NCI-H446 treated with DMSO at 0.1 percent for 48 hours (cell line): ENCODE measurements at places on chromosomes 3 and 15.
A peak's percentile ranks its signal among the peaks of the same experiment; 100 is the strongest.

GRCh38 chr15:67781061-67781460 is 44.2 kb upstream of the SKOR1 start:
- DNase-seq: no peak

GRCh38 chr3:179969525-179969924 is 67.2 kb downstream of the PEX5L start:
- DNase-seq: peak; percentile 55

DNA sequence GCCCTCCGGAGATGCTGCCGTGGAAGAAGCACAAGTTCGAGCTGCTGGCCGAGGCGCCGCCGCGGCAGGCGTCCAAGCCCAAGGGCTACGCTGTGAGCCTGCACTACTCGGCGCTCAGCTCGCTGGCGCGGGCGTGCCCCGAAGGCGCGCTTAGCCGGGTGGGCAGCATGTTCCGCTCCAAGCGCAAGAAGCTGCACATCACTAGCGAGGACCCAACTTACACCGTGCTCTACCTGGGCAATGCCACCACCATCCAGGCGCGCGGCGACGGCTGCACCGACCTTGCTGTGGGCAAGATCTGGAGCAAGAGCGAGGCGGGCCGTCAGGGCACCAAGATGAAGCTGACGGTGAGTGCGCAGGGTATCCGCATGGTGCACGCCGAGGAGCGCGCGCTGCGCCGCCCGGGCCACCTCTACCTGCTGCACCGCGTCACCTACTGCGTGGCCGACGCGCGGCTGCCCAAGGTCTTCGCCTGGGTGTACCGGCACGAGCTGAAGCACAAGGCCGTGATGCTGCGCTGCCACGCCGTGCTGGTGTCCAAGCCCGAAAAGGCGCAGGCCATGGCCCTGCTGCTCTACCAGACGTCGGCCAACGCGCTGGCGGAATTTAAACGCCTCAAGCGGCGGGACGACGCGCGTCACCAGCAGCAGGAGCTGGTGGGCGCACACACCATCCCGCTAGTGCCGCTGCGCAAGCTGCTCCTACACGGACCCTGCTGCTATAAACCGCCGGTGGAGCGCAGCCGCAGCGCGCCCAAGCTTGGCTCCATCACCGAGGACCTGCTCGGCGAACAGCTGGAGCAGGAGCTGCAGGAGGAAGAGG is 1.3 kb downstream of the FAM43A start:
- DNase-seq: no peak

DNA sequence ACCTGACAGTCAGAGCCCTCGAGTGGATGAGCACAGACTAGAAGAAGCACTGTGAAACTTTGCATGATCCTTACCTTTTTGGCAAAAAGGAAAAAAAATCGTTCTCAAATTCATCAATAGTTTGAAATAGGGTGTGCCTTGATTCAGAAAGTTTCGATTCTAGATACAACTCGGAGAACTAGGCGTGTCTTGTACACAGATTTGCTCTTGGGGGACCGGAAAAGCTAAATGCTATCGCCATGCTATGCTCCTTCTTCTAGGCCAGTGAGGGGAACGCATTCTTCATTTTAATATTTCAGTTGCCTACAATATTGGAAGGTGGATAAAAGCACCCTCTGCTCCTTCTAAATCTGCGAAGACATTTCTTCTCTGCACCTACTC is 25.0 kb downstream of the CD86 start:
- no peak for DNase-seq

DNA sequence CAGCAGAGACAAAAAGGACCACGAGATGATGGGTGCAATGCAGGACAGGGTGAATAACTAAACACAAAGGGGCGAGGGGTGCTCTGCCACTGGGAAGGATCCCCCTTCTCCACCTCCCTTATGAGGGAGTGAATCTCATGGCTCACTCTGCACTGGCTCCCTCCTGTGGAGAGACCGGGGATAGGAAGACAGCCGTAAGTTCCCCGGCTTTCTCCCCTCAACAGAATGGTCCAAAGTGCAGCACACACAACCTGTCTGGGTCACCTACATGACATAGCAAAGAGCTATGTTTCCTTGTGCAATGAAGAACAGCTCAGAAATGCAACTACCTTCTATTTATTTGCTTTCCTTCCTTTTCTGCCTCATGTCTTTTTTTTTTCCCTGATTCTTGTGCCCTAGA is 7.8 kb upstream of the ACSBG1 start:
- DNase-seq: no peak

DNA sequence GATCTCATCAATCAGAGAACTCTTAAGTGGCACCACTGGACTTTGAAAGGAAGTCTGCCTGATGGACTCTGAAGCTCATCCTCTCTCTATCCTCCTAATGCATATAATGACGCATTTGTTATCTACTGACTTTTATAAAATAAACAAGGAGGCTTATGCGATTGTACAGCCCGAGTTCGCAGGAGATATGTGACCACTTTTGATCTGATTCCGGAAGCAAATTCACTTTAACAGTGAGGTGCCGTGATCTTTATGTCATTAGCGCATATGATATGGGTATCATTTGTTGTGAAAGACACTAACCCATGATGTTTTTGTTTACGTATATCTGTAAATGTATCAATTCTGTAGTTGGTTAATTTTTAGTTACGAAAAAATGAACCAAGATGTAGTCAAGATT is 427 bp upstream of the RNF111 start:
- DNase-seq: no peak

DNA sequence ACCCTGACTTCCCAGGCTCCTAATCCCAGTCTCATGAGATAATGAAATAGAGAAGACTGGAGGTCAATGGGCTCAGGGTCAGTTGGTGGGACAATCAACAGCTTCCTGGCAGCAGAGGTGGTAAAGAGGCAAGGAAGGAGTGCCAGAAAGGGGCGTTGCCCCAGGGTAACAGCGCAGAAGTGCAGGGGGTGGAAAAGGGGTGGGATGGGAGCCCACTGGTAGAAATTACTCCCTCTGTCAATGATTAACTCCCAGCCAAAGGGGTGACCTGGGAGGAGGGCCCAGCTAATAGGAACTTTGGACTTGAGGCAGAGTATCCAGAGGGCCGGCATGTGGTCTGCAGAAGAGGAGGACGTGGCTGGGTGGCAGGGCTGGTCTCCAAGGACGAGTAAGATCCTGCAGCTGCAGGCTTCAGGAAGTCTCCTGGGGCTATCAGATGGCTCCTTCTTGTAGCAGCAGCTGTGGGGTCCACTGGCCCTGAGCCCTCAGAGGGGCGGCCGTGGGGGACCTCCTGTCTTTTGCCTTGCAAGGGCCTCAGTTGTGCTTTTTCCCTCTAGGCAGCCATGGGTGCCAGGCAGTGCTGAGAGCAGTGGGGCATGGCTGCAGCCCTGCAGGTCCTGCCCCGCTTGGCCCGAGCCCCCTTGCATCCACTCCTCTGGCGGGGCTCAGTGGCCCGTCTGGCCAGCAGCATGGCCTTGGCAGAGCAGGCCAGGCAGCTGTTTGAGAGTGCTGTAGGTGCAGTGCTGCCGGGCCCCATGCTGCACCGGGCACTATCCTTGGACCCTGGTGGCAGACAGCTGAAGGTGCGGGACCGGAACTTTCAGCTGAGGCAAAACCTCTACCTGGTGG is 2.3 kb downstream of the GLYCTK start:
- no peak for DNase-seq

DNA sequence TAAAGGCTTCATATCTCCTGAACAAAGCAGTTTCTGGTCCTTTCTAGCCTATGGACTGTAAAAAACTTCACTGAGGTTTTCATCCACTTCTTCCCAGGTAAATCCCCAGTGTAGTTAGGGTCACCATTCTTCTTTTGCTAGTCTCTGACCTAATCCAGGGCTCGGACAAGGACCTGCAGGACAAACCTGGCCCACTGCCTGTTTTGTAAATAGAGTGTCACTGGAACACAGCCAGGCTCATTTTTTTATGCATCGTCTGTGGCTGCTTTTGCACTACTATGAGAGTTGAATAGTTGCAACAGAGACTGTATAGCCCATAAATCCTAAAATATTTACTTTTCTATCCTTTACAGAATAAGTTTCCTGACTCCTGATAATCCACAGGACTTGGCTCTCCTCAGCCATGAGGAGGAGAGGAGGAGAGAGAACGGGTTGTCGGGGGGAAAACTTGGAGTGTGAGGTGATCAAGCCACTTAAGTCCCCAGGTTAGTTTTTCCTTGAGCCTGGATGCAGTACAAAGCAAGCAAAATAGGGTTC is 29.0 kb downstream of the CCR3 start:
- no peak for DNase-seq

GRCh38 chr3:47678446-47679338 is 100.0 kb upstream of the CSPG5 start:
- no peak for DNase-seq

DNA sequence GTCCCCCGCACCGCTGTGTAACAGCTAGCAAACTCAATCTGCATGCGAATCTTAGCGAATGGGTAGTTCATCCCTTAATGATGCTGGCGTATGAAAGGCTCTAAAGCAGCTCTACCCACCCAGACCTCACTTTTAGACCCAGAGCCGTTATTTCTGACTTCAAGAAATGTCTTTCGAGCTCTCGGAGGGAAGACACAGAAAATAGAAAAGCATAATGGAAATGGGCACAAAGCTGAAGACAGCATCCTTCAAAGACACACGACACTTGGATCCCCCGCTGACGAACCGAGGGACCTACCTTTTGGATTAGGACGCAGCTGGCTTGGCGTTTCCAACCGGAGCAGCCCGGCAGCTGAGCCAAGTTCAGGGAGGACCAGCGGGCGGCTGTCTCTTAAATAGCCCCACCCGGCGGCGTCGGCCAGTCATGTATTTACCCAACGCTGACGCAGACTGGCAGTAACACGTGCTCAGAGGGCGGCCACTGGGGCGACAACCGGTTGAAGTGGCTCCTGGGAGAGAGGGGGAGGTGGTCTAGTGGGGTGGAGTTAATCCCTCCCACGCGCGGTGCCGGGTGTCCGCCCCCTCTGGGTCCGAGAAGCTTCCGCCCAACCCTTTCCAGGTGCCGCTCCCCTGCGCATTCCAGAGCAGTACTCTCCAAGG is 1.5 kb downstream of the CCK start:
- DNase-seq: no peak

GRCh38 chr3:72355168-72355567 is 493.1 kb downstream of the SHQ1 start:
- no peak for DNase-seq

- DNase-seq: peak; percentile 78
These were observed 30.5 kb upstream of the MYZAP start for GRCh38 chr15:57561041-57561711.

GRCh38 chr3:2823031-2823430 is 287.1 kb downstream of the IL5RA start:
- DNase-seq: no peak

DNA sequence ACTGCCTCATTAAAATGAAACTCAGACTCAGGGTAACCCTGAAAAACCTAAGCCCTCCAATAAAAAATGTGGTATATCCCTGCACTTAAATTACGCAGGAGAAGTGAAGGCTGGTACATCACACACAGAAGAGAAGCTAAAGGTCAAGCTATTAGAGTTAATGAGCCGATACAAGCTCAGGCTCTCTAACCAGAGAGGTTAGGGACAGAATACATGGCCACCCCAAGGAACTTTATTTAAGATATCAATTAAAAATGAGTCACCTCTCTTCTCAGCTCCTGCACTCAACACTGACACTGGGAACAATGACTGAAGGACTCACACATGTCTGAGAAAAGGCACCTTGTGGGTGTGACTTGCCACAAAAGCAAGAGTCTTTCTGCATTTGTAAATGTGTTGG is 800.6 kb upstream of the CFAP20DC start:
- no peak for DNase-seq

DNA sequence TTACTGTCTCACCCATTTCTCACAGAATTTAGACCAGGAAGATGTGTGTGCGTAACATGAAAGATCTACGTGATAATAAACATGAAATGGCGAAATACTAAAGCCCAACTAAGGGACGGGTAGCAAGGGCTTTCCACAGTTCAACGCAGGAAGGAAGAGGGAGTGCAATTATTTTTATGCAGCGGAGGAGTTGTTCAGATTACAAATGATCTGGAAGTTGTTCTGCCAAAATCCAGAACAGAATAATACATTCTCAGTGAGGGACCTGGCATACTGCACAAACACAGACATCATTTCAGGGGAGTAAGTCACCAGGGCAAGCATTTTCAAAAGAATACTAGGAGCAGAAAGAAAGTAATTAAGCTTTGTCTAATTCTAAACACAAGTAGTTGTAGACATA is 133.6 kb upstream of the RAP2B start:
- no peak for DNase-seq

DNA sequence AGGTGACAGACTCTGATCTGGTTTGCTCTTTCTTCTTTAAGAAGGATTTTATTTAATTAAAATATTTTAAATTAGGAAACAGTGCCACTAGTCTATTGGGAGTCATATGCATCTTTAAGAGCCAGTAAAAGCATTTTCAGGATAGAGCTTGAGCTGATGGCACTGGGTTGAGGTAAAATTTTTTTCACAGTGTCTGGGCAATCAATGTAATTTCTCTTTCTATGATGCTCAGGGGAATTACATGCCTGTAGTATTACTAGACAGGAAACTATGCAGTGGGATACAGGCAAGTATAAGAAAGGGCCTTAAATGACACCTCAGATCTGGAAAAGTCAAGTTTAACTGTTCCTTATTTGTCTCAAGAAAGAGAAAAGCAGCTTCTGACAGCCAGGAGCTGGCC is 76.4 kb downstream of the GAP43 start:
- no peak for DNase-seq

GRCh38 chr3:4406746-4407568 is 60.1 kb downstream of the SUMF1 start:
- no peak for DNase-seq

DNA sequence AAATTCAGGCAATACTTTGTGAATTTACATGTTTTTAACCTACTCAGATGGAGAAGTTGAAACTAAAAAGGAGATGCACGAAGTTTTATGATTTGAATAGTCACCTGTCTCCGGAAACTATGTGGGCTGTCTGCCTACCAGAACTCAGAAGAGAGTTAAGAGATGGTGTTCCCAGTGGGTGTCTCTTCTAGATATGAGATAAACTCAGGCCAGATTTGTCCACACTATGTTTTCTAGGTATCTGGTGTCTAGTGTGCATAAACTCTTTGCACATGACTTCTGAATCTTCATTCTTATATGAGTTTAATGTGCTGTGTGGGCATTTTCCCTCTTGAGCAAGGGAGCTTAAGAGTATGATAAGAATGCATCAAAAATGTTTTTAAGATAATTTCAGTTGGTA is 222.8 kb downstream of the FOXP1 start:
- no peak for DNase-seq

- DNase-seq: no peak
These were observed 286.4 kb downstream of the TBC1D5 start for GRCh38 chr3:17456046-17456445.

GRCh38 chr3:111859974-111860859 is 1.2 kb downstream of the PHLDB2 start:
- DNase-seq: no peak

DNA sequence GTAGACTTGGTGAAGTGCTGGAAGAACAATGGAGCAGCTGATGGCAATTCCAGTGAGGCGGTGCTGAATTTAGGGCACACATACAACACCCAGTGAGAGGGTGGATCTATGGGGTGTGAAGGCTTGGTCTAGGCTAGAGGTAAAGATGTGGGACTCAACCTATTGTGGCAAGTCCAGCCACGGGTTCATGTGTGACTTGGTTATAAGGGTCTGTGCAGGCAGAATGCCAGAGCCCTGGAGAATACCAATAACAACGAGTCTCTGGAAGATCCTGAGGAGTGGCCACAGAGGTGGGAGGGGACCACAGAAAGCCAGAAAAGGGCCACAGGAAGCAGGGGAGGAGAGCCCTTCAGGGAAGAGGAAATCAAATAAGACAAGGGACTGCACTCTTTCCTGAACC is 55.0 kb downstream of the VGLL4 start:
- DNase-seq: no peak

GRCh38 chr3:107772016-107772415 is 249.3 kb downstream of the BBX start:
- no peak for DNase-seq

- no peak for DNase-seq
These were observed 49.2 kb upstream of the NMD3 start for GRCh38 chr3:161171639-161172552.
